ENCODE measurements at places on chromosomes 4 and X.

DNA sequence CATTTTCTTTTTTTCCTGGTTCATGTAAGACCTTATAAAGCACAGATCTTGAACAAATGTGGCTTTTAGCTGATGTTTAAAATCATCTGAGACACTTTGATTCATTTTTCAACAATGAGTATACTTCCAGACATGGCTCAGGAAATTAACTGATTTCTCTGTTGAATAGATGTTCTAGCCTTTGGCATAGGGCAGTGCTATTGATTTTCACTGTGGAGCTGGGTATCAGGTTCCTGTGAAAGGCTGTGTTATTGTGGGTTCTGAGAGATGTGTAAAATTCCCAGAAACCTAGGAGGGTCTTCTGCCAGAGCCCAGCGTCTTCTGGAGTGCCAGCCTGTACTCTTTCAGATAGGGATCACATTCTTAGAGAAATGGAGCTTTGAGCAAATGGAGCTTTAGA, 278.9 kb downstream of the EPHA5 start:
- no peak for DNase-seq

- no peak for DNase-seq
These were observed 97.0 kb upstream of the LDB2 start for GRCh38 chr4:16995451-16995850.

GRCh38 chr4:4864443-4864939, 5.0 kb downstream of the MSX1 start:
- DNase-seq, result no peak

GRCh38 chr4:55947254-55947882, 1.4 kb upstream of the CEP135 start:
- DNase-seq, result no peak

- DNase-seq, result no peak
These were observed 7.5 kb downstream of the PPEF1 start for GRCh38 chrX:18714910-18715309.
